ENCODE measurements at places on chromosomes 7 and 10.

- DNase-seq, result no peak
Measured at GRCh38 chr10:61835946-61836887, 65.3 kb upstream of the ARID5B start.

GRCh38 chr7:835485-836401, 3.5 kb downstream of the SUN1 start:
- DNase-seq, result no peak

- DNase-seq, result no peak
Measured at GRCh38 chr10:53508197-53508596, 735.6 kb upstream of the MBL2 start.

GRCh38 chr10:8047452-8048280, 6.8 kb upstream of the GATA3 start:
- DNase-seq, result no peak

DNA sequence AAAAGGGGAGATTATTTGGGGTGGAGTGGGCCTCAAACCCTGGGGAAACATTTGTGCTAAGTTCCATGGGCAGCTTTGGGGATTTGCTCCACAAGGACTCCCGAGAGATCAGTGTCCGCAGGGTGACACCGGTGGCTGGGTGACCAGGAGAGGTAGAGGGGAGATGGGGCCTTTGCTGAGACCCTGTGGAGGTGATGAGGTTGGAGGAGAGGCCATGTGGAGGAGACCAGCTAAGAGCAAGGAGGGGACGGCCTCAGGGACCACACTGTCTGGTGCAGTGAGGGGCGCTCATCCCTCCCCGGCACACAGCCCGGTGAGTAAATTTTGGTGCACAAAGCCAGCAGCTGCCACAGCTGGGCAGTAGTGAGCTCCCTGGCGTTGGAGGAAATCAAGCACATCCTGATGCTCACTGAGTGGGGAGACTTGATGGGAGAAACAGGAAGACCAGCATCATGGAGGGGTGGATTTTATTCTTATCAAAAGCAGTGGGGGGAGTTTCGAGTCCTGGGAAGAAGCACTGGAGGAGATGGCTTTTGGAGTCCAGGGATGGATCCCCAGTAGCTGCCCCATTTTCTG, 20.2 kb upstream of the ELFN1 start:
- DNase-seq, result no peak

DNA sequence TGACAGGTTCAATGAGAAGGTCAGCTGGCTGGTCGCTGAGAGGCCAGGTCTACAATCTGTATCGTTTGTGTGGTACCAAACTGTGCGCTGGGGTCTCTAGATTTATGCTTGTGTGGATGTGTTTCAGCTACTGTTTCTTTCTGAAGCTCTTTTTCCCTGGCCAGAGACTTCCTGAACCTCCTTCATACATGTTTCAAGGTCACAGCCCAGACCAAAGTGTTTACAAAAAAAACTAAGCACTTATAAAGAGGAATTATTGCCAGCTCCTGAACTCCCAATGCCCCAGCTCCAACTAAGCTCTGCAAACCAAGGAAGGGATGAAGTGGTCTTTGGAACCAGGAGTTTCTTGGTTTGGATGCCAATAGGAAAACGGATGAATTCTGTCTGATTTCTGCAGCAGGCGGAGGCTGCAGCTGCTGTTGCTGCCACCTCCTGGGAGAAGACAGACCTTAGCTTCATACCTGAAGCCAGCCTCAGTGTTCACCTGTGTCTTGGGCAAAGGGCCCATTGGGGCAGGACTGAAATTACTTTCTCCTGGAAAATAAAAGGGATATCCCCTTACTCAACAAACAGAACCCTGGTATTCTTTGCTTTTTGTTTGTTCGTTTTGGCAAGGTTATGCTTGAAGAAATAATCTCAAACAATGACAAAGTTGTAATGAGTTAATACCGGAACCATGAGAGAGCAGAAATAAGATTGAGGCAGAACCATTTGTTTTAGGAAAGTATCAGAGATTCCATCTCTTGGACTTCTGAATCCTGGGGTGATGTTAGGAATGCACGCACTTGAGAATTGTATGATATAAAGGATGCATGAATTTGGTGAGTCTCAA, 24.6 kb upstream of the MKLN1 start:
- peak; percentile 9 for DNase-seq

- DNase-seq, result no peak
Measured at GRCh38 chr10:66929375-66929774, 3.5 kb downstream of the LRRTM3 start.

- DNase-seq, result peak; percentile 59
Measured at GRCh38 chr7:957418-958220, 3.1 kb upstream of the ADAP1 start.

GRCh38 chr10:112052166-112052565, 131.4 kb downstream of the GPAM start:
- no peak for DNase-seq

GRCh38 chr7:38584443-38585210, 46.5 kb downstream of the AMPH start:
- DNase-seq, result no peak

DNA sequence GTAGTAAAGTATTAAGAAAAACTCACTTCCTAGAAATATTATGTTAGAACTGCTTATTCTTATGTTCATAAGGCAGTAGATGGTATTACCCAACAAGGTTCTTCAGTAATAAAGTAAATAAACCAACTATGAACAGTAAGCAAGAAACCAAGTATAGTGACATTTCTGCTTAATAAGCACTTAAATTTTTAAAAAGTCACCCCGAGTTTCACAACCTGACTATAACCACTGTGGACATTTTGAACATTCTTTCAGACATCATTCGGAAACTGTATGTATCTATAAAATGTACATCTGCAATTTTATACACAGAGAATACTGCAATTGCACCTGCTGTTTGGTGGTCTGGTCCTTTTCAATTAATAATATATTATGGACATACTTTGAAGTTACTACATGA, 1073.6 kb downstream of the XPNPEP1 start:
- no peak for DNase-seq

DNA sequence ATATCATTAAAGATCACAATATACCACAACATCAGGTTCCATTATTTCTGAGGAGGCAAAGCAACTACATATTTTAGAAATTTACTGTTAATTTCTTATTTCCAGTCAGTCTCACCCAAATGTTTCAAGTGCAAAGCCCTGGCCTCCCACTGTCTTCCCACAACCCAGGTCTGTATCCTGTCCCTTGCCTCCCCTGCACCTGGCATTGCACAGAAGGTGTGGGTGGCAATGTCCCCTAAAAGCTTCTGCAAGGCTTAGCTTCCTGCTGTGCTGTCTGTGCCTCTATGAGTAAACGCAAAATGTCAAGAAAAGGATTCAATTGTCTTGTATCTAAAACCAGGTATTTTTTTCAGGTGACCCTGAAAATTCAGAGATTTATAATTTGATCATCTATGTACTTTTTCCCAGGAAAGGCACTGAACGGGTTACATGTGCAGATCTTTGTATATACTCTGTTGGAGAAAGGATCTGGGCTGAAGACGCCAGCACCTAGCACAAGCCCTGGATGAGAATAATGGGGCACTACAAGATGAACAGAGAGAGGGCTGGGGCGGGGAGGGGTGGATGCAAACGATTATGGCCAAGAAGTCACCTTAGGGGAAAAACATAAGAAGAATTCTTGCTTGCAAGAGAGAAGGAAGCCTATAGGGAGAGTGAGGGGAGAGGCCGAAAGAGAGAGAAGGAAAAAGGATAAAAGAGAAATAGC, 3.1 kb upstream of the ANTXRL start:
- no peak for DNase-seq

DNA sequence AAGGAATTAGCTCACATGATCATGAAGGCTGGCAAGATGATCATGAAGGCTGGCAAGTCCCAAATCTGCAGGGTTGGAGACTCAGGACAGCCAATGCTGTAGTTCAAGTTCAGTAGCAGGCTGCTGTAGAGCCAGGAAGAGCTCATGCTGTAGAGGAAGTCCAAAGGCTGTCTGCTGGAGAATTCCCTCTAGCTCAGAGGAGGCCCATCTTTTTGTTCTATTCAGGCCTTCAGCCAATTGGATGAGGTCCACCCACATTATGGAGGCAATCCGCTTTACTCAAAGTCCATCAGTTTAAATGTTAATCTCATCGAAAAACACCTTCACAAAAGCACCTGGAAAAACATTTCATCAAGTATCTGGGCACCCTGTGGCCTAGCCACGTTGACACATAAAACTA, 24.8 kb upstream of the FAM171A1 start:
- DNase-seq, result no peak

DNA sequence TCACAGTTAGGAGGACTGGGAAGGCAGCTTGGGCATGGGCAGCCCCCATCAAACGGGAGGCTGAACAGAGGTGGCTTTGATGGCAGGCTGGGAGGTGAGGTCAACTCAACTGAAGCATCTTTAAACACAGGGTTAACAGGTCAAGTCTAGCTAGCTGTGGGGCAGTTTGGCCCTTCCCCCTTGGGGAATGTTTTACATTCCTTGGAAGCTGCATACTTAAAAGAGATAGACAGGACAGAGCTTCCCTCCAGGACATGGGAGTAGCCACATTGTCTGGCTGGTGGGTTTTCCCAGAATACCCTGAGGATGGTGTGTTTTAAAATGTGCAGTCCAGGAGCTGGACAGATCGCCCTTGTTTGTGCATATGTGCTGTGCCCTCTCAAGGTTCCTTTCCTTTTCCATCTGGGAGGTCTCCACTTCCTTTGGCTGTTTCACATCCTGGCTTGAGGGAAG, 6.8 kb upstream of the RASSF4 start:
- no peak for DNase-seq

- no peak for DNase-seq
Measured at GRCh38 chr7:31493714-31494181, 20.1 kb upstream of the ITPRID1 start.

GRCh38 chr10:4568731-4569130, 257.3 kb upstream of the AKR1E2 start:
- no peak for DNase-seq

GRCh38 chr10:59622320-59623132, 87.1 kb downstream of the SLC16A9 start:
- DNase-seq, result peak; percentile 32

DNA sequence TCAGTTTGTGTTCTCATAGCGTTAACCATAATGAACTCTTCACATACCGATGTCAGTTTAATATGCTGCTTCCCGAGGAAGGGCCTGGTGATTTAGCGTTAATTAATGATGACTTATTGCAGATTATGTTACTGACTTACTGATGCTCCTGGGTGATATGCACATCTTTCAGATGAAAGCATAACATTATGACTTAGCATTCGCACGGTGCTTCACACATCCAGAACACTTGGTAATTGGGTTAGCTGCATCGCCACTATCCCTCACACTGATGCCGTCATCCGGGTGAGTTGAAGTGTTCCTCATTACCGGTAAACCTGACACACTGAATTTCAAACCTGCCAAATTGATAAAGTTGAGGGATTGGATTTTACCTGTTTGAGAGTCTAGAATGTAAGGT, 239.0 kb upstream of the PODXL start:
- no peak for DNase-seq

GRCh38 chr10:92901819-92902251, 53.5 kb downstream of the EXOC6 start:
- peak; percentile 43 for DNase-seq

GRCh38 chr7:2906197-2906931, 62.3 kb upstream of the GNA12 start:
- no peak for DNase-seq

DNA sequence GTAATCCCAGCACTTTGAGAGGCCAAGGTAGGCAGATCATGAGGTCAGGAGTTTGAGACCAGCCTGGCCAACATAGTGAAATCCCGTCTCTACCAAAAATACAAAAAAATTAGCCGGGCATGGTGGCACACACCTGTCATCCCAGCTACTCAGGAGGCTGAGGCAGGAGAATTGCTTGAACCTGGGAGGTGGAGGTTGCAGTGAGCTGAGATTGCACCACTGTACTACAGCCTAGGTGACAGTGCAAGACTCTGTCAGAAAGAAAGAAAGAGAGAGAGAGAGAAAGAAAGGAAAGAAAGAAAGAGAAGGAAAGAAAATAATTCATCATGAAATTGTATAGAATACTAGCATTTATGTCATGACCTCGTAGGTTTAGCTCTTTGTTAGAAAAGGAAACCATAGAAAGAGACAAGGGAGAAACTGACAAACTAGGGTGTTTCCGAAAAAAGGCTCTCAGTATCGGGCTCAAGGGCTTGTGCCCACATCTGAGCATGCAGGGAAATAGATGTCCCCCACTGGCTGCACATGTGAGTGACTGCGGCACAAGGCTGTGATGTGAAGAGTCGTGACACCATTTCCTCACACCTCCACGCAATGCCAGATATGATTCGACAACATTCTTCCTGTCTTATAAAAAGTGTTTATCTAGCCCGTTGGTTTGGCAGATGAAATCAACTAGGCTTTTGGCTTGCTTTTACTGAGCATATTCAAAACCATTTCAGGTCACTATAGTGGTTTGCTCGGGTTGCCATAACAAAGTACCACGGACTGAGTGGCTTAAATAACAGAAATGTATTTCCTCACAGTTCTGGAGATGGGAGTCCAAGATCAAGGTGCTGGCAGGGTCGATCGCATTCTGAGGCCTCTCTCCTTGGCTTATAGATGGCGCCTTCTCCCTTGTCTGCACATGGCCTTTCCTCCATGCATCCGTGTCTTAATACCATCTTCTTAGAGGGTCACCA, 2.0 kb downstream of the SRGN start:
- DNase-seq, result peak; percentile 94

DNA sequence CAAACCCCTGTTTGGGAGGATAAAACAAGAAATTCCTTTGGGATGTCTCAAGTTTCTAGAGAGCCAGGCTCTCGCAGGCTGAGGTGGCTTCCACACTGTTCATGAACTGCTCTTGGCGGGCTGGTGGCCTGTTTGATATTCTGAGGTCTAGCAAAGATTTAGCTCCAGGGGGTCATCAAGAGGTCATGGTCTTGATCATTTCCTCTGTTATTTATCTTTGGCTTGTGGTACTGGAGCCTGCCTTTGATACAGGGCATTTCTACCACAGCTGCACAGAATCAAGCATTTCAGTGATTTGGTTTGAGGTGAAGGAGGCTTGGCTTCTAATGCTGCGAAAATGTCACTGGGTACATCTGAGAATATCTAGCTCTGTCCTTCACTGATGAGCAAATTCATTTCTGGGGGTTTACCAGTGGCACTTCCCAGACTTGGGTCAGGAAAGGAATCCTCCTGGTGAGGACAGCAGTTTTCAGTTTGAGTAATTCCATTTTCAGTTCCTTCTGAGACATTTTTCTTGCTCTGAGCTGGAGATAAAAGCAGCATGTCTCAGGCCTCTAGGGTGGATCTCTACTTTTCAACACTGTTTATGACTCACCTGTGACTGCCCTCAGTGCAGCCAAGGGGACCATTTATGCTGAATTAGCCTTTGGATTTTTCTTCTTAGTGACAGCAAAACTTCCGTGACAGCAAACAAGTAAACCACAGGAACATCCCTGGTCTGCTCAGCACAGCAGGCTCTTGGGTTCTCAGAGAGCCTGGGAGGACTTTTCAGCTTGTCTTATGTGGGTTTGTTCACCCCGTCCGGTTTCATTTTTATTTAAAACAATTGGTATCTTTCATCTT, 312.0 kb downstream of the RNLS start:
- DNase-seq, result peak; percentile 55

DNA sequence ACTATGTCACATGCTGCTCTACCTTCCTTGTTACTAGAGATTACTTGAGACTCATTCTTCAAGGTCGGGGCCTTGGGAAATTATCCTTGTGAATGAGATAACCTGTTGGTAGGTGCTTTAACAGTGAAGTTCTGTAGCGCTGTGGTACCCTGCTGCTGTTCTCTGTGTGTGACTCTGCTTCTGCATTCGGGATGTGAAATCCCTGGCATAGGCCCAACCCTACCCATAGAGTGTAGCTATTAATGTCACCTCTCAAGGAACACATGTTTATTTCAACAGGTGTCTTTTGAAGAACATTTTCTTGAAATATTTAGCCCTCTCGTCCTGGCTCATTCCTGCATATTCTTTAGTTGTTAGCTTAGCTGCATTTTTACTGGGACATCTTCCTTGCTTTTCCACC, 41.8 kb upstream of the TMEM236 start:
- no peak for DNase-seq
